WTC11 (cell line): ENCODE measurements at places on chromosomes 6 and 20. TPM values are rescaled to one million over a fixed set of nuclear protein-coding genes. Genes with fewer than 3 reads are reported as not detected.

GRCh38 chr20:46210672-46211330 is 92.7 kb downstream of the CD40 start:
- no peak overlapping the region for H3K27ac ChIP-seq
- no peaks in the 10 kb centered on the region; the same call in 1 of the 2 replicates for H3K27me3 ChIP-seq
- H3K4me1 ChIP-seq = peaks cover 8% of the 10 kb centered on the region
- DNase-seq = no peak
- H3K36me3 ChIP-seq = no peaks in the 10 kb centered on the region
- no peak overlapping the region for H3K4me3 ChIP-seq

GRCh38 chr6:148874698-148875293 is 128.0 kb downstream of the UST start:
- DNase-seq = no peak
- H3K27ac ChIP-seq = no peak overlapping the region; the same call in 1 of the 2 replicates
- no peaks in the 10 kb centered on the region for H3K27me3 ChIP-seq
- no peaks in the 10 kb centered on the region; the same call in 1 of the 2 replicates for H3K36me3 ChIP-seq
- no peak overlapping the region for H3K4me3 ChIP-seq
- H3K4me1 ChIP-seq = peaks cover 50% of the 10 kb centered on the region

DNA sequence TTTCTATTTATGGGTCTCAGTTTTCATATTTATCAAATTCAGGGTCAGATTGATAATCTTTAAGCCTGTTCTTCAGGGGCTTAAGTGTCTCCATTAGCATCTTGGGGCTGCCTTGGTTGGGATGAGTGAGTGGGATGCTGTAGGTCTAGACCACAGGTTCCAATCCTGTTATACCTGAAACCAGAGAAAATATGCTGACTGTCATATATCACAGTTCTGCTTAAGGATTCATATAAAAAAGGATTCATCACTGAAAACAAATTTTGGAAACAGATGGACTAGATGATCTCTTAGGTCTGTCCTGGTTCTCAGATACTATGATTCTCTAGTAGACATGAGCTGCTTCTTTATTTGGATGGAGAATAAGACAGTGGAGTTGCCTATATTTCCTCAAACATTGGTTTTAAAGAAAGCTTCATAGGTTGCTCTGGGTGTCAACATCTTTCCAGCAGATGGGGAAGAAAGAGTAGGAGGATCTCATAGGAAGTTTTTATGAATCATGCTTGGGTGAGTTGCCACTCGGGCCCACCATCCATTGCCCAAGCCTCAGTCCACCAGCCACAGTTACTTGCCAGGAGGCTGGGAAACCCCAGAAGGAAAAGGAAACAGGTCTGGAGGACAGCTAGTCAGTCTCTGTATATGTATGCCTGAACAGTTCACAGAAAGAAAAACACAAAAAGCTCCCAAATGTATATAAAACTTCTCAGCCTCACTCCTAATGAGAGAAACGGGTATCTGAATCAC is 42.9 kb upstream of the MAP7 start:
- H3K4me3 ChIP-seq = no peak overlapping the region
- H3K27me3 ChIP-seq = peaks cover 4% of the 10 kb centered on the region; the same call in 1 of the 2 replicates
- H3K4me1 ChIP-seq = peaks cover 59% of the 10 kb centered on the region

DNA sequence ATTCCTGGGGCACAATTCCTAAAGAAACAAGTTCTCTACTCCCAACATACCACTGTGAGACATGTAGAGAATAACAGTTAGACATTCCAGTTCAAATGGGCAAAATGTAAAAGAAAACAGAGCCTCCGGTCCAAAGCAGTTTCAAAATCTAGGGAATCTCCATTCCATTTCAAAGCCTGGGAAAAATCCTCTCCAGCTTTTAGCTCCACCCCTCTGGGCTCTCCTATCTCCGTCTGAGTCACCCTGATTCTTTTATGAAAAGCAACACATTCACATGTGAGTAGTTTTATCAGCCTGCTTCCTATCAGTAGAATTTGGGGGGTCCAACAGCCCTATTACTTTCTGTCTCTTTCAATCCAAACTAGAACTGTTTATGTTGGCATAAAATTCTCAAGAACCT is 3.7 kb downstream of the CSNK2A1 start:
- DNase-seq = no peak
- peaks cover 10% of the 10 kb centered on the region; the same call in 1 of the 2 replicates for H3K27me3 ChIP-seq

- DNase-seq = no peak
- no peak overlapping the region for H3K4me3 ChIP-seq
- H3K27me3 ChIP-seq = no peaks in the 10 kb centered on the region
- H3K27ac ChIP-seq = no peak overlapping the region
- peaks cover 25% of the 10 kb centered on the region for H3K36me3 ChIP-seq
- H3K4me1 ChIP-seq = peaks cover 23% of the 10 kb centered on the region
These were observed 12.5 kb downstream of the UTRN start for GRCh38 chr6:144297511-144298100.

- H3K27ac ChIP-seq = no peak overlapping the region
- H3K36me3 ChIP-seq = no peaks in the 10 kb centered on the region
- no peak for DNase-seq
- peaks cover 5% of the 10 kb centered on the region for H3K4me1 ChIP-seq
- no peaks in the 10 kb centered on the region; the same call in 1 of the 2 replicates for H3K27me3 ChIP-seq
These were observed 161.7 kb downstream of the ERMARD start for GRCh38 chr6:169913096-169913638.

DNA sequence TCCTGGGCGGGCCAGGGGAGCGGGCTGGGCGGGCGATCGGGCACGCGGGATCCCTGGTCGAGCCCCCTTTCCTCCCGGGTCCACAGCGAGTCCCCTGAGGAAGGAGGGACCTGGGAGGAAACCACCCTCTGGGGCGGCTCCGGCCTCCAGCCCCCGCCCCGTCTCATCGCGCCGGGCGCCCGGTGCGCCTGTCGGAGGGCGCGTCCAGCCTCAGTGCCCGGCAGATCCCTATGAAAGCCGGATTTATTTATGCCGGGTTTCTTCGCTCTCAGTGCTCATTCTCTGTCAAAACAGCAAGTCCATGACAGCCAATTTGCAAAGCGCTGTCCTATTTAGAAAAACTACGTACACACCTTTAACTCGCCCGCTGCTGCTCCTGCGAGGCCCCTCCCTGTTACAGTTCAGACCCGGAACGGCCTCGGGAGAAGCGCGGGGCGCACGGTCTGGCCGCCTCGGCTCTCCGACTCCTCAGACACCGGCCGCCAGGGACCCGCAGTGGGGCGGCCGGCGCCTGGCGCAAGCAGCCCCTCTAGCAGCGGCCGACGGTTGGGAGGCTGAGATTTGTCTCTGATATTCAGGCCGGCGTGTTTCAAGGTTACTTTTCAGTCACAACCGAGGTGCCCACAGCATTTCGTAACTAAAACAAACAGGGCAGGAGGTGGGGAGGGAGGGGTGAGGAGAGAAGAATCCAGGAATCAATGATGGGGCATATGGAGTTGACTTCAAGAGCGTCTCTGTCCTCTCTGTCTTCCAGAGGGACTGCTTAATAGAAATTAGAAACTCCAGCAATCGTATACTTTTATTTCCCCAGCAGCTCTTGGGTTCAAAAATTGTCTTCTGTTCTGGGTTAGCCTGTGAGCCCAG is 782 bp upstream of the FOXA2 start:
- peaks cover 94% of the 10 kb centered on the region for H3K27me3 ChIP-seq
- H3K27ac ChIP-seq = no peak overlapping the region
- DNase-seq = peak; percentile 60
- peaks cover 7% of the 10 kb centered on the region; the same call in 1 of the 2 replicates for H3K36me3 ChIP-seq
- H3K4me3 ChIP-seq = peak overlapping the region; percentile 79

Gene VNN1
- 0.04 to 0.07 TPM in 2 of 3 replicates, not detected in the other for total RNA-seq

Gene GINS1
- total RNA-seq = 69.8 to 71.6 TPM (median 70.4 TPM) in 3 replicates

Gene MCCD1
- not detected in 3 replicates for total RNA-seq

Gene GINM1
- 16.8 to 21.4 TPM (median 19.9 TPM) in 3 replicates for total RNA-seq
